Fibroblast of skin of right biceps (primary cell): ENCODE measurements at places on chromosomes 13 and 19.

DNA sequence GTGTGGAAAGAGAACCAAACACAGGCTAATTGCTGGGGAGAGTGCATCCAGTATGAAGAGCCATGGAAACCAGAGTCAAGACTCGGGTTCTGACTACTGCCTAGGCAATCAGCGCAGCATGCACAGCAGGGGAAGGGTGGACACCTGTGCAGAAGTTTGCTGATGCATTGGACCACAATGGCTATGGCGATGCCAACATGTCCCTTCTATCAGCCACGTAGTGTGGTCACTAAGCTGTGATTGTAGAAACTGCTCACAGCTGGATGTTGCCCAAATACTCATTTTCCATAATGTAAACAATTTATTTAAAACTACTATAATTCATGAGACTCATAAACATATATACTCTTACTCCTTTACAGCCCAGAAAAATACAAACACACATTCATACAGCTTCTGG, 1718.2 kb downstream of the EFNB2 start:
- no peak for DNase-seq

DNA sequence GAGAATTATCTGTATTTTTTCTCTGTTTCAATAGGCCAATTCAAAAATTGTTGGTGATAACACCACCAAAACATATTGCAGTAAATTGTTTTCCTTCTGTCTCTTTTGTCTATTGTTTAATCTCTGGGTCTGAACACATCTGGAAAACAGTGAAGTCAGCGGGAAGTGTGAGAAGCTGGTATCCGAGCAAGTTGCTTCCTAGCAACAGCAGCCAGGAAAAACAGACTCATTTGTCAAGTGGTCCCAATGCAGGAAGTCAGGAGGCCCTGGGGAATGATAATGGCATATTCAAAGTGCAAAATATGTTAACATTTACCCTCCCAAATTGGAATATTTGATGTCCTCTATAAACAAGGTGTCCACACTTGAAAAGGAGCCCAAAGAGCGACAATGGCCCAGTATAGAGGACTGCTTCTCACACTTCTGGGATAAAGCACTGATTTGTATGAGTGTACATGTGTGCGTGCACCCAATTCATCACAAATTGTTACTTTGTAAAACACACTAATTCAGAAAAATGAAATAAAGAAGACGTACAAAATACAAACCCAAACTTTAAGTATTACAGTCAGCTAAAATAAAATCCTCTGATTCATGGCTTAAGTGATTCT, 515.0 kb downstream of the TBC1D4 start:
- DNase-seq, result peak; percentile 29

GRCh38 chr19:30026933-30027332, 84.9 kb downstream of the URI1 start:
- DNase-seq, result no peak

DNA sequence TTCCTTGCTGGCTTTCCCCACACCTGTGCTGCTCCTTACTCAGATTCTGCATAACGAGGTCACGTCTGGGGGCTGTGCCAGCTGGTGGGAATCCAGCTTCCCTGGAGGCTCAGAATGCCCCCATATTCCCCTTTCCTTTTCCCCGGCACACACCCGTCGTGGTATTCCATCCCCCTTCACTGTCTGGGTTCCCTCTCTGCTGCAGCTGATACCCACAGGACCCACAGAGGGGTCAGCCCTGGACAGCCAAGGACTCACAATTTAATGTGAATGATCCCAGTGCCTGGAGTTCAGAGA, 4.2 kb upstream of the MYH14 start:
- DNase-seq, result no peak
